NCI-H2227 treated with DMSO at 0.1 percent for 48 hours (cell line): ENCODE measurements at places on chromosomes 4 and X.

GRCh38 chr4:143921181-143921580 lies 15.8 kb upstream of the GYPE start:
- DNase-seq, result no peak

GRCh38 chrX:12065251-12065650 lies 73.0 kb upstream of the FRMPD4 start:
- DNase-seq, result no peak

DNA sequence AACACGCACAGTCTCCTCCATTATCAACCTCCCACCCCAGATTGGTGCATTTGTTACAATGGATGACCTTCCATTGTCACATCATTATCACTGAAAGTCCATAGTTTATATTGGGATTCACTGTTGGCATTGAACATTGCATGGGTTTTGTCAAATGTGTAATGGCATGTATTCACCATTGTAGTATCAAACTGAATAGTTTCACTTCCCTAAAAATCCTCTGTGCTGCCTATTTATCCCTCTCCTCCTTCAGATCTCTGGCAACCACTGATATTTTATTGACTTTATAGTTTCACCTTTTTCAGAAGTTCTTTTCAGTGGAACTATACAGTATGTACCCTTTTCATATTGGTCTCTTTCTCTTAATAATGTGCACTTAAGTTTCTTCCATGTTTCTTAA lies 1565.4 kb downstream of the PCDH18 start:
- DNase-seq, result no peak

DNA sequence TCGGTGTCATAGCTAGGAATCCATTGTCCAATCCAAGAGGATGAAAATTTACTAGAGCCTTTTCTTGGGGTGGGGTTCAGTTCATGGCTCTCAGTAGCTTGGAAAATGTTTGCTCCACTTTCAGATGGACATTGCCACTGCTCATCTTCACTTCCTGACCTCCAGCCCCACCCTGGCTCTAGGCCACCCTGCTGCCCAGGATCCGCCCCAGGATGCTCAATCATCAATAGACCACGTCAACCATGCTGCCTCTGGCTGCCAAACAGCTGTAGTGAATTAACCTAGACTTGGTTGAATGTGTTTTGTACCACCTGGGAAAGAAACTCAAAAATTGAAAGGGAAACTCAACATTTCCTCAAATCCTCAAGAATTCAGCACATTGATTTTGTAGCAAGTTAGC lies 37.2 kb upstream of the HSD17B10 start:
- DNase-seq, result no peak

DNA sequence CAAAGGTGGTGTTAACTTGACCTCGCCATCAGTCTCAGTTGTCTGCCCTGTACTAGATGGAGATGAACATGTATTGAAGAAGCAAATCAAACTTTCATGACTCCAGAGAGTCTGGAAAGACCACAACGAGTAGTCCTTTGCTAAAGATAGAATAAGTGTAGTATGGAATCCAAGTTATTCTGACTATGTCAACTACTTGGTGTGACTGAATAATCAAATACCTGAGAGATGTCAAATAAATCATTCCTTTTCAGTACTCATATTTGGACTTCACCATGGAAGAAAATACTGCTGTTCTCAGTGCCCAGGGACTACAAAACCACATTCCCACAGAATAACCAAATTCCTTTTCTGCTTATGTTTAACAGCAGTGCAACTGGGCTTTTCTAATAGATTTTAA lies 161.2 kb upstream of the SPRY1 start:
- DNase-seq, result no peak

DNA sequence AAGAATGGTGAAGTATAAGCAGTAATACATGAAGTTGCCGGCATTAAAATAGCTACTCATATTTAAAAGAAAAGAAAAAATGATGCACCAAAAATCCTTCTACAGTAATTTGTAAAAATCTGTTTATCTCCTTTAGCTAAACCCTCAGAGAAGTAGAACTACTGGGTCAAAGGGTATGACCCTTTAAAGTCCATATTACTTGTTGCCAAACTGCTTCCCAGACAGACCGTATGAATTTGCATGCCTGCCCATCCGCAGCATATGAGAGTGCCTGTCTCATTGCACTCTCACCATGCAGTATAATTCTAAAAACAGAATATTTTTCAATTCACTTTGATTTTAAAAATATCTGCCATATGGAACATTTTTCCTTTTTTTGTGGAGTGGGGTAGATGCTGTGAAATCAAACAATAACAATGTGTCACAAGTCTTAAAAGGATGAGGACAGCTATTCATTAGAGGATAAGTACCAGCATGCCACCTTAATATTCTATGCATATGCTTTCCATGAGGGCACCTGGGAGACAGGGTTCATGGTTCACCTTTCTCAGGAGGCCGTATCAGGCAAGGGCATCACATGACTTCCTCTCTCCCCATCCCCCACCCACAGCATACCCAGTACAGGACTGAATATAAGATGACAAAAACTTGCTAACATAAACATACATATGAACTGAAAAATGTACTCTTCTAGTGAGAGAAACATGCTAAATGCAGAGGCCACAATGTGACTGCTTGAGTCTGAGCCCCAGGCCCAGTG lies 17.8 kb downstream of the ZDHHC9 start:
- no peak for DNase-seq

DNA sequence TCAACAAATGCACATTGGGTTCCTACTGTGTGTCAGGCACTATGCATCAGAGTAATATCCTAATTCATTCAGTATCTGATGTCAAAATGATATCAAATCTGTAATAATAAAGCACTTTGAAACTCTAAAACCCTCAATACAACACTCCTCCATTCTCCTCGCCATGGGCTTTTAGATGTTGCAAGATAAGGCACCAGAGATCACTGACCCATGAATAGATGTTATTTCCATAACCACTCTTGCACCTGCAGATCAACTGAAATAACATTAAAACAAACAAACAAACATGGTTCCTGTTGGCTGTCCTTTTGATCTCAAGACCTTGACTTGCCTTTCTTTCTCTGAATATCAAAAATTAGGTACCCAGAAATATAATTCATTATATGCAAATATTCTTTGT lies 100.2 kb downstream of the MAB21L2 start:
- no peak for DNase-seq

- no peak for DNase-seq
Observed at GRCh38 chr4:15805583-15806517, 27.7 kb downstream of the CD38 start.

GRCh38 chr4:83716874-83717273 lies 181.0 kb downstream of the GPAT3 start:
- DNase-seq, result no peak

GRCh38 chr4:150348079-150348478 lies 233.9 kb upstream of the MAB21L2 start:
- no peak for DNase-seq

GRCh38 chrX:140917354-140918115 lies 84.9 kb upstream of the SPANXB1 start:
- DNase-seq, result no peak

GRCh38 chr4:38867478-38868058 lies at the start of gene FAM114A1:
TSS of gene FAM114A1 (plus strand) at chr4:38867806. CDS start at chr4:38878079, 10,273 bp downstream.
- DNase-seq, result peak; percentile 30

DNA sequence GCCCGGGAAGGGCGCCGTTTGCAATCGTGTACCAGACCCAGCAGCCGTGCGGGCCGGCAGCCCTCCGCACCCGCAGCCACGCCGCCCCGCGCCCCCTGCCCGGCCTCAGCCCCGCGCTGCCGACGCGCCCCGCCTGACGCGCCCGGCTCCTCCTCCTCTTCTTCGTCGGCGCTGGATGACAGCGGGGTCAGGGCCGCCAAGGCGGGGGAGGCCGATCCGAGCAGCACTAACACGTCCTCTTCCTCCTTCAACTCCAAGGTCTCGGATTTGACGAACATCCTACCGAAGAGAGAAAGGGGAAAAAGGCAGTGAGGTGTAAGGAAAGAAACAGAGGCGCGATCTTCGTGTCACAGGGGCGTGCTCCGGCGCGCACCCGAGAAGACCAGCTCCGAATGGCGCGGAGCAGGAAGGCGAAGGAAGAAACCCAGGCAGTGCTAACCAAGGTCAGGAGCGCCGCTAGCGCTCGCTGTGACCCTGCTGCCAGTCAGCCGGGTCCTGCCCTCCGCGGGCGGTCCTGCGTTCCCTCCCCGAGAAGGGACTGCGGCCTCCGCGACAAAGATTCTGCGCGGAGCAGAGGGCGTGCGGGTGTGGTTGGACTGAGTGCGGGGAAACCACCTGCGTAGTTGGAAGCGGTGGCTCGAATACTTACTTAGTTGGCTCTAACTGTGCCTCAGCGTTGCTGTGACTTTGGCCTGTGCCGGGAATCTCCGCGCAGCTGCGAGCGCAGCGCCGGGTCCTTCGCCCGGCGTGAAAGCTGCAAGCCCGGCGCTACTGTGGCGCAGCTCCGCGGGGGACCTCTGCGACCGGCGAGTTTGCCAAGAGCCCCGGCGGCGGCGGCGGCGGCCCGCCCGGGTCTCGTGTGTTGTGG lies 548 bp downstream of the NEUROG2 start:
- DNase-seq, result no peak

- no peak for DNase-seq
Observed at GRCh38 chr4:102007959-102008425, 217.5 kb downstream of the BANK1 start.

DNA sequence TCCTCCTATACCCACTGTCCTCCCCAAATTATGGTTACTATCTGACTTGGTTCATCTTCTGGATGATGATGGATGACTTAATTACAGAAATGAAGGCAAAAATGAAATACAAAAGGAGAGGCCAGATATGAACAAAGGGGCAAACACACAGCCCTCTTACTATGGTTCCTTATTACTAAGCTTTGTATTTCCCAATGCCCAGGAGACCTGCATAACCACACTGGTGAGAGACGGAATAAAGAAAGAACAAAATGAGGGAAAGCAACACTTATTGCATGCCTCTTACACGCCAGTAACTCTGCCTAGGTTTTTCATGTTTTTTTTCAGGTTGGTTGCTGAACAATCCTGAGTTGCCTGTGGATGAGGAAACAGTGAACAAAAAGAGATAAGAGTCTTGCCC lies 120.5 kb downstream of the SLC10A7 start:
- DNase-seq, result no peak

- DNase-seq, result no peak
Observed at GRCh38 chr4:84583876-84584380, 1.0 kb downstream of the CDS1 start.

DNA sequence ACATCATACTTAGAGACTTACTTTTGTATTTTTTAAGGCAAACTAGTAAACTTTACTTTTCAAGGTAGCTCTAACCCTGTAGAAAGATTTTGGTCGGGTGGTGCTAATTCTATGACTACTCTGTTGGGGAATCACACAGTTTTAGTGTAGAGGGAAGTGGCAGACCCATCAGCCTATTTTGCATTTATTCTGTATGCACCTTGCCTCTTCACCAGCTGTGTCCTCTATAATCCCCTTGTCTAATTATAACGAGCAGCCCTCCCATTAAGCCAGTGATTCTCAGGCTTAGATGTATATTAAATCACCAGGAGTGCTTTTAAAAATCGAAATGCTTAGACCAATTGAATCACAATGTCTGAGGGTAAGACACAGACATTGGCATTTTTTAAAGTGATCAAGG lies 78.1 kb downstream of the GALNT7 start:
- DNase-seq, result no peak

- no peak for DNase-seq
Observed at GRCh38 chrX:71105628-71106027, 912 bp downstream of the CXorf65 start.

GRCh38 chr4:184768296-184768695 lies 34.4 kb upstream of the CENPU start:
- DNase-seq, result no peak

GRCh38 chr4:26402458-26402857 lies 81.6 kb downstream of the RBPJ start:
- DNase-seq, result no peak

DNA sequence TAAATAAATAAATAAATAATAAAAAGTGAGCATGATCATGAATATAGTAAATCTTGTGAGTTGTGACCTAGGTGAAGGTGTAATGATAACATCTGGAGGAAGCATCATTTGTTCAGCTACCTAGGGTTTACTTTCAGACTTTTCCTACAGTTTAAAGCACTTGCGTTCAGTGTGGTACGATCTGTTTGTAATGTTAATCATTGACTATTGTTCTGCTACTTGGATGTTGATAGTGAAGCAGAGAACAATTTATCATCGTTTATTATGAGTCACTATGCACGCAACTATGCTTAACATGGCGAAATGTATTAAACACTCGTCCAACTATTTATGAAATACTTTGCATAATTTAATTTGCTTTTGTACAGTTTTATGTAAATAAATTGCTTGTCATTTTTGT lies 426.2 kb downstream of the PCDH7 start:
- no peak for DNase-seq

DNA sequence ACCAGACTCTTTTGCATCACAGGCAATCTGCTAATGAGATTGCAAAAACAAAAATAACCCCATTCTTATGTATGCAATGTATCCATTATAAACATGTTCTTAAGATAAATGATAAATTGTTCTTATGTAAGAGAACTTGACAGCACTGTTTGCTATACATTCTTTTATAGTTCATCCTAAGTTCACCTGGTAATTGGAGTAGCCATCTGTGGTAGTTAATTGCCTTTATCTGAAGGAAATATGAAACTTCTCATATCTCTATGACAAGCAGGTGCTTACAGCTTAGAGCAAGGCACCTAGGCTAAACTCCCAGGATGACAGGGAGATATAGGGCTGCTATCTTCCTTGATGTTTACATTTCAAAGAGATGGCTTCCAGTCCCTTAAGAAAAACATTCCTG lies 21.3 kb upstream of the CLCN5 start:
- DNase-seq, result no peak

GRCh38 chr4:8342651-8343261 lies 73.2 kb downstream of the HTRA3 start:
- no peak for DNase-seq

- no peak for DNase-seq
Observed at GRCh38 chr4:88002786-88003185, 4.6 kb upstream of the PKD2 start.

DNA sequence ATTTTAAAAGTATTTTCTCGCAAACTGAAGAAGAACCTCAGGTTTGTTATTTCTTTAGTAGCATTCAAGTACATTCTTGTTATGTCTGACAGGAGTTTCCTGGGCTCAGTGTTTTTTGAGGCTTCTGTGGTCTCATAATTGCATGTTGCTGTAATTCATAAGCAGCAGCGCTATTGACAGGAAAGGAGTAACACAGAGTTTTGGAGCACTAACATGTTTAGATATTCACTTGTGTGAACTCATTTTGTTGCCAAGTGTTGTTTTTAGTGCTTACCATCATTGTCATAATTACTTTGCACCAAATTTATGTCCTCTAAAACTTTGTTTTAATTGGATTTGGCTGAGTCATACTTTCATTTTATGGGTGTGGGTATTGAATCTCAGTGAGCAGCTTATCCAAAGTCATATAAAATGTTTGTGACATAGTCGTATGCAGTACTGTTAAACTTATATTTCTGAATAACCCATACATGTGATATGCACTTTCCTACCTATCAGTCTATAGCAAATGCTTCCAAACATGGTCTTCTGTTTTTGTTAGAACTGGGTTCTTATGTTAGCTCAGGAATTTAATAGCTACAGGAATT lies 358.7 kb upstream of the CTSO start:
- DNase-seq, result peak; percentile 12

DNA sequence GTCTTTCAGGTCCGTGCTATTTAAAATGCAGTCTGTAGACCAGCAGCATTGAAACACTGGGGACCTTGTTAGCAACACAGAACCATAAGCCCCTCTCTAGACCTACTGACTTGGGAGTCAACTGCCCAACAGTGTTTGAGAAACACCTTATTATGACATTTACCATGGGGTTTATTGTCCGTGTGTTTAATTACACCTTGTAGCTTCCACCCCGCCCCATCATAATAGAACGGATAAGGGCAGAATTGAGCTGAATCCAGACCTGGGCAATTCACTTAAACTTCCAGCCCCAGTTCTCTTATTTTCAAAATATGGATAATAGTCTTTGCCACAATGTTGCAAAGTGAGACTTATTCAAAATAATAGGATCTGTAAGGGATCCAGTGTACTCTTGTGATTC lies 30.6 kb upstream of the CLNK start:
- DNase-seq, result no peak
